ENCODE measurements at places on chromosomes 13 and 19. TPM values are rescaled to one million over a fixed set of nuclear protein-coding genes. Genes with fewer than 3 reads are reported as not detected.

MUC16 gene
- not detected for total RNA-seq

FPR1 gene
- not detected for total RNA-seq

CLEC17A gene
- total RNA-seq, result not detected

CBLC gene
- not detected for total RNA-seq

PIP5K1C gene
- 23.5 TPM for total RNA-seq

ZMYM2 gene
- total RNA-seq, result 79.9 TPM

KDM4B gene
- 23.9 TPM for total RNA-seq

HAUS8 gene
- 8.8 TPM for total RNA-seq

CYP2F1 gene
- not detected for total RNA-seq

FARP1 gene
- 34.2 TPM for total RNA-seq

FZR1 gene
- 31.0 TPM for total RNA-seq

ZIC2 gene
- 0.14 TPM for total RNA-seq

RYR1 gene
- total RNA-seq, result under 0.01 TPM

MISP gene
- not detected for total RNA-seq

ICAM4 gene
- total RNA-seq, result 0.40 TPM

KLF1 gene
- not detected for total RNA-seq

ZNF358 gene
- 32.0 TPM for total RNA-seq
